ENCODE measurements at places on chromosomes 3 and 15.

DNA sequence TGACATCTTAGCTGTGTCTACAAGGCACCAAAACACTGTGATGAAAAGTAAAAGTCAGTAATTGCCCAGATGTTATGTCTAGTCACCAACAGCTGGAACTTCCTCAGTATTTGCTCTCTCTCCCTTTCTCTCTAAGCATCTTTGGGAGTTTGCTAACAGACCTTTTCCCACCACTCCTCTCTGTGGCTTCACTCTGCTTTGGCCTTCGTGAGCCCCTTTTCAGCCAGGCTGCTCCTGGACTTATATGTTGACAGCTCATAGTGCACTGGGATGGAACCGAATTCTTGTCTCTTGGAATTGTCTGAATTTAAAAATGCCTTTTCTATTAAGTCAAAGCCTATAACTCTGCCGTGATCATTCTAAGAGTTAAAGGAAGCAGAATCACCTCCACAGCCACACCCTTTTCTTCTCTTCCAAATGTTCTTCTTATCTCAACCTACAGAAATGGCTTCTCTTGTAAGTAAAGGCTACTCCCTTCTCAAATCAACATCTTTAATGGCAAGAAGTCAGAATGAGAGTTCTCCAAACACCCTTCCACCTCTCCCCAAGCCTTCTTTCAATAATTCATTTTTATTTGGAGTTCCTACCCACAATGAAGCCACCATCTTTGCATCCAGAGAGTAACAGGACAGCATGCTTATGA lies 17.2 kb upstream of the FOXP1 start:
- DNase-seq = no peak

DNA sequence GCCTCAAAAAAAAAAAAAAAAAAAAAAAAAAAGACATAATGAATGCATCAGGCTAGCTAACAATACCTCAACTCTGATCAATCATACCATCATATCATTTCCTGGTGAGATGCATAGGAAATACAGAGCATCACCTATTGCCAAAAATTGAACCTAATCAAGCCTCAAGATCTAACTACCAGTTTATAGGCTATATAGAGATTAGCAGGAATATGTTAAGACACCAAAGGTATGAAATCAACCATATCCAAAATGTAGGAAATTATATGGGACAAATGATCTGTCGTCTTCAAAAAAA lies 387 bp upstream of the VPS33B start:
- no peak for DNase-seq

GRCh38 chr3:181940703-181941102 lies 229.0 kb downstream of the SOX2 start:
- no peak for DNase-seq

DNA sequence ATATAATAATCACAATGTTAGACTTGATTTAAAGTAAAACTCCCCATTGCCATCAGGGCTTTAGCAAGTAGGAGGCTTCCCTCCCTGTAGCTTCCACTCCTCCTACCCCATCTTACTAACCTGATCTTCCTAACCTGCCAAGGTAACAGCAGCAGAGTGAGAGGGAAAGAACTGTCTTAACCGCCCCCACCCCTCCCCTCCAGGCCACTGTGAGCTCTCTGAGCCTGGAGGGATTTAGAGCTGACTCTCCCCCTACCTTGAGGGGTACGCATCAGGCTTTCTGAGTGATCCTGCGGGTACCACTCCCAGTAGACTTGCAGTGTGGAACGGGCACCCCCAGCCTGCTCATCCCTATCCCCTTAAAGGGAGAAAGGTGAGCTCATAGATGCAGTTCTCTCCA lies 11.4 kb upstream of the PRSS50 start:
- DNase-seq = no peak

All from activated effector memory CD4-positive, alpha-beta T cell treated with anti-CD3 and anti-CD28 coated beads, Interleukin-2, amount 50 U/mL, for 16 hours (primary cell).